MCF 10A (cell line): ENCODE measurements at places on chromosomes 4 and X. TPM values are rescaled to one million over a fixed set of nuclear protein-coding genes. Genes with fewer than 3 reads are reported as not detected.
A peak's percentile ranks its signal among the peaks of the same experiment; 100 is the strongest.

DNA sequence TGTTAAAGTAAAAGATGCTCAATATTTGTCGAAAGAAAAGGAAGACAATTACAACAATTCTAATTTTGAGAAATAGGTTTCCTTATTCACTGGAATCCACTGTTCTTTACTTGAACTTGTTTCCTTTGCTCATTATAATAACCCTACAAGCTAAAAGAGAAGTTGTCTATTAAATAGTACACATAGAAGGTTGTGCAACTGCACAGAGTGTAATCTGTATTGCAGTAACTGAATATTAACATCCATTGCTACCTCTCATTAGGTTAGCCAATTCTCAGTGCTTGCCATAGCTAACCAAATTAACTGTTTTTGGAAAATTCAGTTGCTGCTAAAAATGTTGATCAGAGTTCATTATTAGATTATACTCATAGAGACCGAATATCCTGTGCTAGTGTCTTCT, 120.0 kb downstream of the PDLIM5 start:
- no peak overlapping the region for H3K27ac ChIP-seq
- peaks cover 18% of the 10 kb centered on the region for H3K36me3 ChIP-seq
- no peak for DNase-seq
- no peaks in the 10 kb centered on the region for H3K27me3 ChIP-seq
- H3K4me3 ChIP-seq: no peak overlapping the region
- peaks cover 6% of the 10 kb centered on the region for H3K4me1 ChIP-seq

GRCh38 chr4:69977582-69977981, 12.1 kb upstream of the CSN2 start:
- H3K4me1 ChIP-seq: no peaks in the 10 kb centered on the region
- H3K27ac ChIP-seq: no peak overlapping the region
- no peaks in the 10 kb centered on the region for H3K36me3 ChIP-seq
- peaks cover 70% of the 10 kb centered on the region for H3K27me3 ChIP-seq
- DNase-seq: no peak

- no peak overlapping the region for H3K4me3 ChIP-seq
- H3K27ac ChIP-seq: no peak overlapping the region
- no peaks in the 10 kb centered on the region for H3K4me1 ChIP-seq
- H3K36me3 ChIP-seq: no peaks in the 10 kb centered on the region
Observed at GRCh38 chrX:135892781-135893180, 463 bp downstream of the CT45A10 start.

GRCh38 chr4:145545538-145546174, 64.0 kb downstream of the SMAD1 start:
- H3K27me3 ChIP-seq: no peaks in the 10 kb centered on the region
- H3K4me1 ChIP-seq: peaks cover 31% of the 10 kb centered on the region
- H3K36me3 ChIP-seq: peaks cover 31% of the 10 kb centered on the region
- peak overlapping the region; percentile 70 for H3K4me3 ChIP-seq

Gene TAF7L
- 0.21 TPM in 1 of 2 replicates, not detected in the other for total RNA-seq

DNA sequence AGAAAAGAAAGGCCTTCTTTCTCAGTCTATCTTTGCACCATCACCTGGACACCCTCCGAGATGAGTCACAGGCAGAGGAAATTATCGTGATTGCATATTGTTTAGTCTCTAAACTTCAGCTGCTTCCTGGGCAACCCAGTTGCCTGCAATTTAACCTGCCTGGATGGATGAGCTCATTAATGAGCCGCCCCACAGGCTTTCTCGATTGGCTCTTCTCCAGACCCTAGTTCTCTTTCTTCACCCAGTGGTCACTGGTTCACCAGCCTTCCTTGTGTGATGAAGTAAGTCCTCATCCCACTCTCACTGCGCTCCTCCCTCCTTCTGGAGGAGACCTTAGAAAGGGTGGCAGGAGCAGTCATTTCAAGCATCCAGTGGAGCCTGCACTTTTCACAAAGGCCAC, 94.4 kb downstream of the SOWAHB start:
- H3K36me3 ChIP-seq: no peaks in the 10 kb centered on the region
- no peaks in the 10 kb centered on the region for H3K27me3 ChIP-seq
- H3K27ac ChIP-seq: peak overlapping the region; percentile 11
- no peaks in the 10 kb centered on the region for H3K4me1 ChIP-seq
- no peak overlapping the region for H3K4me3 ChIP-seq

Gene F9
- not detected in 2 replicates for total RNA-seq

DNA sequence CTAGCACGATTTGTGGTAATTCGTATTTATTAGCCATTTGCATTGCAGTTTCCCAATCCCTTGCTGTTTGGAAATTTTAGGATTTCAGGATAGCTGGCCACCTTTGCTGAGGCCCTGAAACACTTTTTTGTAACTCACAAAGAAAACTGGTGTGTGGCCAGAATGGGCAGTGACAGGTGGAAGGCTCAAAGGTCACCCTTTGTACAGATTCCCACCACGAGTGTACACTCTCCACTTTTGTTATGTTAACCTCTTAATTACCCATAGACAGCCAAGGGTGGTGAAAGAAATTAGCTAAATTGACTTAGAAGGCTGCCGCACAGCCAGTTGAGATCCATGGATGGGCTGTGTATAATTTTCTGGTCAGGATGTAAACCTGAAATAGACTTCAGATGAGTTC, 109.7 kb upstream of the ARX start:
- no peak for DNase-seq
- H3K4me1 ChIP-seq: no peaks in the 10 kb centered on the region
- no peak overlapping the region for H3K4me3 ChIP-seq
- peaks cover 12% of the 10 kb centered on the region for H3K27me3 ChIP-seq
- H3K36me3 ChIP-seq: no peaks in the 10 kb centered on the region

Gene C4orf50
- not detected in 2 replicates for total RNA-seq

- DNase-seq: peak; percentile 81
- peaks cover 13% of the 10 kb centered on the region for H3K4me1 ChIP-seq
- no peak overlapping the region for H3K27ac ChIP-seq
- H3K36me3 ChIP-seq: no peaks in the 10 kb centered on the region
- no peak overlapping the region for H3K4me3 ChIP-seq
- H3K27me3 ChIP-seq: no peaks in the 10 kb centered on the region
Observed at GRCh38 chr4:112857461-112857860, 192.0 kb upstream of the ANK2 start.

DNA sequence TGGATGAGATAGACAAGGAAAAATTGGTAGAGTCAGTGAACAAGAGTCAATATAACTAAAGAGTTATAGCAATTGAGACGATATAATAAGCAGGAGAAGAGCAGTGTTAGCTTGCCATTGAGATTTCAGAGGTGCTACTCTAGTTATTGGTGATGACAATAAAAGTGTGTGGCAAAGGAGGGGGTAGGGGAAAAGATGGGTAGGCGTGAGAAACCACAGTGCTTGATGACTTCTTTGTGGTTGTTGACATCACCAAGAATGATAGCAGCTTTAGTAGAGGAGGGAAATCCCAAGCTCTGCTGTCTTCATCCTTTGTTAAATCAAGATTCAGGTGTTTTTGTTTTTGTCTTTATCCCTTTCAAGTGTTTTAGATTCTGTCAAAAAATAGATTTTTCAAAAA, 179.9 kb upstream of the PPP3CA start:
- no peaks in the 10 kb centered on the region for H3K36me3 ChIP-seq

DNA sequence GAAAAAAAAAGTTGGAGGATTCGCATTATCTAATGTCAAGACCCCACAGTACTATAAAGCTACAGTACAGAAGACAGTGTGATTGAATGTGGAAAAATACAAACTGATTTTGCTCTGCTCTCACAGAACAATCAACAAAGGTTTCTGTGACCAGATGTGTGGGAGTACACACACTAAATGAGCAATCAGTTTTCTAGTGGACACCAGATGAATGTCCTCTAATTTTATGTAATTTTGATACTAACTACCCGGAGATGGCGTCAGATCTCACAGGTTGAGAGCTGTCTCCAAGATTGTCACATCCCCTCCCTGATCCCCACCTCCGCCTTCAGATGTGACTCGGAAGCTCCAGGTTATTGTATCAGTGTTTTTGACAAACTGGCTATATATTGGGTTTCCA, 81.9 kb upstream of the HUWE1 start:
- no peaks in the 10 kb centered on the region for H3K4me1 ChIP-seq
- no peak for DNase-seq
- H3K36me3 ChIP-seq: no peaks in the 10 kb centered on the region
- no peak overlapping the region for H3K27ac ChIP-seq
- peaks cover 54% of the 10 kb centered on the region for H3K27me3 ChIP-seq

GRCh38 chrX:150203248-150203645, 159.9 kb upstream of the MAMLD1 start:
- H3K36me3 ChIP-seq: peaks cover 4% of the 10 kb centered on the region
- H3K4me1 ChIP-seq: peaks cover 57% of the 10 kb centered on the region
